SK-N-SH (cell line): ENCODE measurements at places on chromosomes 2 and 18.

DNA sequence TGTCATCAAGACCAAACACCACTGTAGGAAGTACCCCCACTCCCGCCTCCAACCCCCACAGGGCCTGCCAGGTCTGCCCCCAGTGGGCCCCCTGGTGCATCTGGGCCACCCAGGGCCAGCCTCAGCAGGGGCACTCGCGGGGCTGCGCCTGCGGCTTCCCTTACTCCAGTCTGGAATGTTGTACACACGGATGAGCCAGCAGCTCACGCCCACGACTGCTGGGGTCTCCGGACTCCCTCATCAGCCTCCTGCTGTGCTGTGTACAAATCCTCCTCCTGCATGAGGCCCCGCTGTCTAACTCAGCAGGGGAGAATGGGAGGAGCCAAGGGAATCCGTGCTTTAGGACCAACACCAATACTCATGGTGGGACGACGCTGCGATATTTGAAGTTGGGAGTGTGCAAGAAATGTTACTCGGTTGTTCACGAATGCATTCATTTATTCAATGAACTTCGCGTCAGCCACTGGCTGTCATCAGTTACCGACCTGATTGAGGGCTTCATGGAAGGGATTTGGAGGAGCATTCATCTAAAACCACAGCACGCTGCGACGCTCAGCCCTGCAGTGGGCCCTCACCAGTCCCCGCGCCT lies 654 bp upstream of the ASB1 start:
- peak; percentile 80 for DNase-seq

GRCh38 chr2:25372405-25373268 lies 30.9 kb upstream of the DNMT3A start:
- peak; percentile 37 for DNase-seq

DNA sequence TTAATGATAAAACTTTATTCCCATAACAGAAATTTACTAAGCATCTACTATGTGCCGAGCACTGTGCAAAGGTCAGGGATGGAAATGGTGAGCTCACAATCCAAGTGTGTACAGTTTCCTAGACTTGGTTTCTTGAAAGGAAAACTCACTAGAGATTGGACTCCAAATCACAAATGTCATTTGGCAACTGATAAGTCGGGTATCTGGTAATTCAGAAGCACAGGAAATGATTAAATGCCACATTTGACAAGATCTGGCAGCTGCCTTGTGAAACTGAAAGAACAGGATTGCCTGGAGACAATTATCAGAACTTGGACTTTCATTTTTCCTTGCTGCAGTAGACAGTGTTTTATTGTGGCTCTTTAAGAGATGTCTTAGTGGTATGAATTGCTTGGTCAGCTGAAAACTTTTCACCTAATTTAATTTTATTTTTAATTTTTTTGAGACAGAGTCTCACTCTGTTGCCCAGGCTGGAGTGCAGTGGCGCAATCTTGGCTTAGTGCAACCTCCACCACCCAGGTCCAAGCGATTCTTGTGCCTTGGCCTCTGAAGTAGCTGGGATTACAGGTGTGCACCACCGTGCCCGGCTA lies 19.2 kb downstream of the ITGA6 start:
- no peak for DNase-seq

- DNase-seq, result no peak
These were observed 53.7 kb downstream of the EMX1 start for GRCh38 chr2:72971036-72971435.

DNA sequence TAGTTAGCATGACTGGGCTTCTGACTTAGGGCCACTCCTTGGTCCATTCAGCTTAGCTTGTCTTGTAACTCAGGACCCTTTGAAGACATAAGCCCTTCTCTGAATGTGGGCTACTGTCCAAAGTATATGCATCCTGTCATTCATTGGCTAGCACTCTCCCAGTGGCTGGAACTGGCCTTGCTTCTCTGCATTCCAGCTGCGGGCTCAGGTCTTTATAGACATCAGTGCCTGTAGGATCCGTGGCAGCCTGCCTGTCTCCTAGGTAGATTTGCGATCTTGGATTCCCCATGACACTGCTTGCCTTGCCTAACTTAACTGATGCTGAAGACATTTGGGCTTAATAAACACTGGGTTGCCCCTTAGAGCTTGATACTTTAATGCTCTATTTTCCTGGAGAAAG lies 170.1 kb downstream of the DCC start:
- no peak for DNase-seq

- DNase-seq, result no peak
These were observed 487.4 kb downstream of the ZEB2 start for GRCh38 chr2:144032566-144032965.

- no peak for DNase-seq
These were observed 45.3 kb upstream of the PDK1 start for GRCh38 chr2:172510548-172510947.

DNA sequence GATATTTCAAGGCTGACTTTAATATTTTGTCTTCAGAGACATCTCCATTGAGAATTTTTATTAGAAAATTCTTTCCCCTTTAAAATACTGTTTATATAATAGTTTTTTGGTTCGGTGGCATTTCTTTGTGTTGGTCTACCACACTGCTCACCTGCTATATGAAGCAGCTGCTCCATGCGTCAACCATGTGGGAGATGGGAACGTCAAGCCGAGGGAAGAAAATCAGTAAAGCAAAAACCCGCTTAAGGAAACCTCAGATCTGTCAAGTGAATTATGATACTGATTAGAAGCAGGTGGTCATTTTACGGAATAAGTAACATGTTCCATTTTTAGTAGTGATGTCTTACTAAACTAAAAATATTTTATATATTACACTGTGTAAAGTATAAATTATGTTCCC lies 5.6 kb upstream of the TMEM17 start:
- DNase-seq, result no peak

DNA sequence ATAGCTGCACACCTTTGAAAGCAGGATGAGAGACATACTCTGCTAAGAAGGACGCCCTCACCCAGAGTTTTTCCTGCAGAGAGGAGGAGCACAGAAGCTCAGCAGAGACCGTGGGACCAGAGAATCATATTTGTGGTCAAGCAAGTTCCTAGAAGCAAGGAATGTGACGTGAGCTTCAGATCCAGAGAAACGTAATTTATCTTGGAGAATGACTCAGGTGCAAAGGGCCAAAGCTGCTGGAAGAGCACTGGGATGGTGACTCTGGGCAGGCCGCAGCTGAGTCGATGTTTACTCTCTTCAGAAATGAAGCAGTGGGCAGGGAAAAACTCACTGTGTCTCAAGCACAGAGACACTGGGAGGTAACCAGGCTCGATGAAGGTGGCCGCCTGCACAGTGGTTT lies 50.1 kb upstream of the IGFBP2 start:
- no peak for DNase-seq

- DNase-seq, result no peak
These were observed 820.5 kb upstream of the POU3F3 start for GRCh38 chr2:104033399-104033798.

GRCh38 chr2:8876628-8877027 lies 39.2 kb upstream of the KIDINS220 start:
- no peak for DNase-seq

DNA sequence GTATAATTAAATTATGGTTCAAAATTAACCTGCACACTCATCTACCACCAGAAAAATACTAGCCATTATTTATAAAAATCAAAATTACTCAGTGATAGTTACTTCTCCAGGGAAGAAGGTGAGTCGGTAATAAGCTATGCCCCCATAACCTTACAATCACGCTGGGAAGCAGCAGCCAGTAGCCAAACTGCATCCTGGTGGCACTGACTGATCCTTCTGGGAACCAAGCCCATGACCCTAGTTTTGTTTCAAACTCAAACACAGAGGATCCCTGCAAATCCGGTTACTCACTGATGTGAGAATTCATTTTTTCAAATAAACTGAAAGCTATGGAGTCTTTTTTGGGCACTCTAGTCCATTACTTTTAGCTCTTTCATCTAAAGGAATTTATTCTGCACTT lies 88.2 kb upstream of the VWC2L start:
- no peak for DNase-seq

- DNase-seq, result no peak
These were observed 16.3 kb upstream of the RMND5A start for GRCh38 chr2:86703704-86704361.

DNA sequence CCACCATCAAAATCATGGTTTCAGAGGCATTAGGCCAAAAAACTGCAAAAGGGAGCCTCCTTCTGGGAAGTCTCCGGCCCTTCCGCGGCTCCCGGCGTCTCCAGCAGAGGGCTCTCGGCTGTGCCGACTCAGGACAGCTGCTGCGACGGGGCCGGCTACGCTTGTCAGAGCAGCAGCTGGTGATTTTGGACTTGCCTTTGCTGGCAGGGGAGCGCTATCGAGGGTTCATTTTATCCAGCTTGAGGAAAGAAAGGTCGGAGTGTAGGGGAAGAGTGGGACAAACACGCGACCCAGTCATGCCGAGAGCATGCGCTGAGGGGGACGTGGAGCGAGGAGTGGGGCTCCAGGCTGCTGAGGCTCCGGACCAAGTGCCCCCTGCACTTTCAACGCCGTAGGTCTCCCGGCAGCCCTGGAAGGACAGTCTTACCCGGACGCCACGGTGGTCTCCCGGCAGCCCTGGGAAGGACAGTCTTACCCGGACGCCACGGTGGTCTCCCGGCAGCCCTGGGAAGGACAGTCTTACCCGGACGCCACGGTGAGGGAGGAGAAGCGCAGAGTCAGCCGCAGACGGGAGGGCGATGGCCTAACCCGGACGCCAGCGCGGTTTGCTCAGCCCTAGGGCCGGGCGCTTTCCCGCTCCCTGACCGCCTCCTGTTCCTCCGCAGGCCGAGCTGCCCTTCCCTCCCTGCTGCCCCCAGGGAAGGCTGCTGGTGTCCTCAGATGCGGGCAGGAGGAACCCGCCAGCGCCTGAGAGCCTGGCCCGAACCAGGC lies 21.7 kb downstream of the DDX18 start:
- peak; percentile 86 for DNase-seq

- no peak for DNase-seq
These were observed 306.2 kb upstream of the KCNJ3 start for GRCh38 chr2:154392256-154392655.

DNA sequence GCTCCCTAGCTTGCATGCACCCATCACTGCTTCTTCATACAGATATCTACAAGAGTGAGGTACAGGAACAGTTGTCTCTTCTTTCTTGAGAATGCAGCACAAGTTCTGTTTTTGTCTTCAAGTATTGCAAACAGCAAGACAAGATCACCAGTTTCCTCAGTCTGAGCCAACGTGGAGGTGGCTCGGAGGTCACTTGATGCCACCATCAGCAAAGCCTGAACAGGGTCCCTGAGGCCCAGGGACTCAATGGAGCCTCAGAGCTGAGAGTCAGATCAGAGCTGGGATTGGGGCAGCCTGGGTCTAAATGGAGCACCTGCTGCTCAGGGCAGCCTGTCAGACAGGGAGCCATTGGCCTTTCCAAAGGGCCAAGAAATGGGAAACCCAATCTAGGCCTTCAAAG lies 290.7 kb upstream of the ID2 start:
- DNase-seq, result no peak

GRCh38 chr18:32803568-32803967 lies 30.7 kb upstream of the KLHL14 start:
- DNase-seq, result no peak

DNA sequence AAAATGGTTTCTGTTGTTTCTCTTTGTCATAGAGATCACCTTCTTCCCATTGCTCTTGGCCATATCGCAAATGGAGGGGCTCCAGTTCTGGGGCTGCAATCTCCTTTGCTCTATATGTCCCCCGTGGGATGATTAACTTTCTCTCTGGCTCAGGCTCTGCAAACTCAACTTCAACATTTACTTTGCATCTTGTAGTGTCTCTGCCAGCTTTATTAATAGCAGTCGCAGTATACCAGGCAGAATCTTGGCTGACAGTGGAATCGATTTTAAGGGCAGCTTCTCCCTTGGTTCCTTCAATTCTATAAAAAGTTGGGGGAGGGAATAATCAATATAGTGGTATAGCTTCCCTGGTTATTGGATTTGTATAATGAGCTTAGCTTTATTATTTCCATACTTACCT lies 30.5 kb downstream of the TTN start:
- no peak for DNase-seq

- DNase-seq, result no peak
These were observed 335.8 kb downstream of the TNS1 start for GRCh38 chr2:217667035-217667434.

- no peak for DNase-seq
These were observed 96.6 kb downstream of the TXNL1 start for GRCh38 chr18:56541793-56542192.

GRCh38 chr2:197556456-197556855 lies 40.6 kb downstream of the MOB4 start:
- DNase-seq, result no peak

- DNase-seq, result no peak
These were observed 47.1 kb downstream of the LONRF2 start for GRCh38 chr2:100275200-100275589.

- no peak for DNase-seq
These were observed 1.4 kb upstream of the CCDC85A start for GRCh38 chr2:56182420-56182819.

DNA sequence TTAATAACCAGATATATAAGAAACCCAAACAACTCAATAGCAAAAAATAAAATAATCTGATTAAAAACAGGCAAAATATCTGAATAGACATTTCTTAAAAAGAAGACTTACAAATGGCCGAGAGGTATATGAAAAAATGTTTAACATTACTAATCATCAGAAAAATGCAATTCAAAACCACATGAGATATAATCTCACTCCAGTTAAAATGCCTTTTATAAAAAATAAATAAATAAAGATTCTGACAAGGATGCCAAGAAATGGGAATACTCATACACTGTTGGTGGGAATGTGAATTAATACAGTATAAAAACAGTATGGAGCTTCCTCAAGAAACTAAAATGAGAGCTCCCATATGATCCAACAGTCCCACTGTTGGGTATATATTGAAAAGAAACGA lies 33.9 kb upstream of the BMP10 start:
- no peak for DNase-seq

- no peak for DNase-seq
These were observed 26.0 kb upstream of the GALR1 start for GRCh38 chr18:77223653-77224052.

GRCh38 chr2:33617401-33617800 lies 18.3 kb upstream of the FAM98A start:
- DNase-seq, result no peak

- no peak for DNase-seq
These were observed 217.7 kb downstream of the ZBTB7C start for GRCh38 chr18:48191494-48191893.

GRCh38 chr18:45801416-45802004 lies 24.0 kb upstream of the SIGLEC15 start:
- DNase-seq, result no peak

GRCh38 chr2:26948800-26949199 lies 21.6 kb upstream of the MAPRE3 start:
- no peak for DNase-seq

DNA sequence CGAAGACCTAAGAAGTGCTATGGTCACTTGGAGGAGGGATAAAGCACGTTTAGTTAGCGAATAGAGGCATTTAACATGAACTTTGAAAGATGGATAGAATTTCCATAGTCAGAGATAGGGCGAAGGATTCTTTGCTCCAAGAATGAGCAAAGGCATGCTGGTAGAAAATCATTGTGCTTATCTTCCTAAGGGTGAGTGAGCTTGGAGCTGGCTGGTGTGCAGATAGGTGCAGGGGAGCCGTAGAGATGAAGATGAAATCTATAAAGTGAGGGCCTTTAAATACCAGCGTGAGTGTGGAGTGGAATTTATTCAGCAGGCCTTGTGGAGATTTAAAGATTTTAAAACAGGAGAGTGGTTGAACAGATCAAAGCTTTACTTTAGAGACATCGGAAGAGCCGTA lies 1.6 kb downstream of the HRH4 start:
- no peak for DNase-seq

- DNase-seq, result peak; percentile 37
These were observed 54.5 kb downstream of the SKA1 start for GRCh38 chr18:50429207-50429948.

GRCh38 chr2:201777869-201778268 lies 2.9 kb downstream of the ALS2 start:
- DNase-seq, result no peak

GRCh38 chr18:58454406-58455061 lies 174.4 kb downstream of the ALPK2 start:
- no peak for DNase-seq
